ENCODE measurements at places on chromosomes 1 and 21.

DNA sequence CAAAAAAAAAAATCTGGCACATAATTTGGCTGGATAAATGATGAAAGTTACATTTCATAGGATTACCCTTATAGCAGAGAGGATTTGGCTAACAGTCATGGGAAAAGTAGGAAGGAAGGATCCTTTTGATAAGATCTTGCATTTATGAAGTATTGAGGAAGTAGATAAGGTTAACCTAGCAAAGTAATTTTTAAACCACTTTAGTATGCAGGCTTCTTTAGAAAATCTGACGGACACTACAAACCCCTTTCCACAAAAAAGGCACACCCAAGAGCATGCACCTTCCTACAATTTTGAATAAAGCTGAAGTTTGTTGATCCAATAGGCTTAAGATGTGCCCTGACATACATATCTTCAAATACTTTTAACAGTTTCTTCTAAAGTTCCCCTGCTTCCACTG, 275.2 kb downstream of the GRIK1 start:
- DNase-seq = no peak

DNA sequence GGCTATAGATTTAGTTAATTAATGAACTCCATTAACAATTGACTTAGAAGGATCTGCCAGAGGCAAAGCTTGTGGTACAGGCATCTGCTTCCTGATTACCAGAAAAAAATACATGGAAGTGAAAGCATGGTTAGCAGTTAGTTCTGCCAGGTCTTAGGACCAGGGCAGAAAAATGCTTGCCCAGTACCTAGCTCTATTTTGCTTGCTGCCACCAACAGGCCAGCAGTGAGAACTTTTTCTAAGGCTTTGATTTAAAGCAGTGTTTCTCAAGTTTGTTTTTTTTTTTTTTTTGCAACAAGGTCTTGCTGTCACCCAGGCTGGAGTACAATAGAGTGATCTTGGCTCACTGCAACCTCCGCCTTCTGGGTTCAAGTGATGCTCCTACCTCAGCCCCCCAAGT, 16.4 kb upstream of the MTF1 start:
- no peak for DNase-seq

- no peak for DNase-seq
Measured at GRCh38 chr1:231690059-231690458, 63.5 kb downstream of the DISC1 start.

DNA sequence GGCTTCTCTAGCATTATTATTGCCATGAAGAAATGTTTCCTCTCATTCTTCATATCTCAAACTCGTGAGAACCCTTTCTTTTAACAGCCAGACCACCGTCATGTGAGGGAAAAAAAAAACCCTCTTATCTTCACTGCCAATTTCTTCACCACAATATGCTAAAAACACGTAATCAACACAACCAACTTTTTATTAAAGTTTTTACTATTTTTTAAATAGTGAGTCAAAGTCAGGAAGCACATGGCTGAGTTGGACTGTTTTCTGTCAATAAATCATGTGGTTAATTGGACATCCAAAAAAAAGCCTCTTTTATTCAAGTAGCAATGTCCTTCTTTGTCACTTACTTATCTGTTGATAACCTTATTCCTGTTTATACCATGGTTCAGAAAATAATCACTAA, 55.9 kb upstream of the SAMD13 start:
- DNase-seq = no peak

GRCh38 chr21:43676391-43676790, 17.0 kb downstream of the RRP1B start:
- DNase-seq = no peak

DNA sequence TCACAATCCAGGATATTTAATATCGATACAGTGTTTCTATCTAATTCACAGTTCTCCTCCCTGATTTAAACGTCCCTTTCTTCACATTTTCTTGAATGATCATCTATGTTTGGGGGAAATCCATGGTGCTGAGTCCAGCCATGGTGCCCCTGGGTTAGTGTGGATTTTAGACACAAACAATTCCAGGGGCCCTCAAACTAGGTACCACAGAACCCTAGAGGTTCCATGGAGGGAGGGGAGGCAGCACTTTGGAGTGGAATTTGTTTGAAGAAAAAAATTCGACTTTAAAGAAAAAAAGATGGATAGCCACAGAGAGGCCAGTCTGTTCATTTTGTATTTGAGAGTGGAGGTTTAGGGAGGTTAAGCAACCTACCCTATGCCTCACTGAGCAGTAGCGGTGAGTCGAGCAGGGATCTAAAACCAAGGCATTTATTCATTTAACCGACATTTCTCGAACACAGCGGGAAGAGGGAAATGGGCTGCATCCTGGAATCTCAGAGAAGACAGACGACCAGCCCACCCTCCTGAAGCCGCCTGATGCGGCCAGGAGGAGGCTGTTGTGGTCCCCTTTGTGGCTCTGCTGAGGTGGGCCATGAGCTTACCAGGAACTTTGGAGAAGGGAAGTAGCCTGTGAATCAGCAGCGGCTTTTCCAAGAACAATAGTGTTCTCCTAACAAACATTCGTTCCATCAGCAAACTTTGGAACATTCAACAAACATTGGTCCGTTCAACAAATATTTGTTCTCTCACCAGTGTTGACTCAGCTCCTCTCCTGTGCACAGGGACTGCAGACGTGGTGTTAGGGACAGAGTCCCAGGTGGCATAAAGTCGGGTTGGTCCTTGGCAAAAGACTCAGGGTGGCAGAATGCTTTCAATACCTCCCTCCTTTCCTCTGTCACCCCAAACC, 103.5 kb upstream of the ZBTB40 start:
- no peak for DNase-seq

DNA sequence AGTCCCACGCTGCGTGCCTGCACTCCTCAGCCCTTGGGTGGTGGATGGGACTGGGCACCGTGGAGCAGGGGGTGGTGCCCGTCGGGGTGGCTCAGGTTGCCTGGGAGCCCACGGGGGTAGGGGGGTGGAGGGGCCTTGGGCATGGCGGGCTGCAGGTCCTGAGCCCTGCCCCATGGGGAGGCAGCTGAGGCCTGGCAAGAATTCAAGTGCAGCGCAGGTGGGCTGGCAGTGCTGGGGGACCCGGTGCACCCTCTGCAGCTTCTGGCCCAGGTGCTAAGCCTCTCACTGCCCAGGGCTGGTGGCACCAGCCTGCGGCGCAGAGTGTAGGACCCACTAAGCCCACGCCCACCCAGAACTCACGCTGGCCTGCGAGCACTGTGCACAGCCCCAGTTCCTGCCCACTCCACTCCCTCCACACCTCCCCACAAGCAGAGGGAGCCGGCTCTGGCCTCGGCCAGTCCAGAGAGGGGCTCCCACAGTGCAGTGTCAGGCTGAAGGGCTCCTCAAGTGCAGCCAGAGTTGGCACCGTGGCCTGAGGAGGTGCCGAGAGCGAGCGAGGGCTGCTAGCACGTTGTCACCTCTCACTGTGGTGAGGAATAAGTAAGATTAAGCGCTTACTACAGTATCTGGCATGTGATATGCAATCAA, 12.8 kb downstream of the TNNI3K start:
- no peak for DNase-seq

- DNase-seq = peak; percentile 55
Measured at GRCh38 chr21:20720623-20721022, 277.6 kb upstream of the NCAM2 start.

DNA sequence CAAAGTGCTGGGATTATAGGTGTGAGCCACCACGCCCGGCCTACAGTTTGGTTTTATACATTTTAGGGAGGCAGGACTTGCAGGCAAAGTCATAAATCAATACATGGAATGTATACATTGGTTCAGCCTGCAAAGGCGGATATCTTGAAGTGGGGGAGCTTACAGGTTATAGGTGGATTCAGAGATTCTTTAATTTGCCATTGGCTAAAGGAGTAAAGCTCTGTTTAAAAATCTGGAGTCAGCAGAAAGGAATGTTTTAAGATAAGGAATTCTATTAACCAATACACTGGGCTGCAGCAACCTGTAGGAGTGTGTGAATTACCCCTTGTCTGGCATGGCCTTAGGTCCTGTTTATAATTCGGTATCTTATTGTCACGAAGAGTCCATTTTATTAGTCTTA, 57.6 kb downstream of the OPTC start:
- DNase-seq = no peak

DNA sequence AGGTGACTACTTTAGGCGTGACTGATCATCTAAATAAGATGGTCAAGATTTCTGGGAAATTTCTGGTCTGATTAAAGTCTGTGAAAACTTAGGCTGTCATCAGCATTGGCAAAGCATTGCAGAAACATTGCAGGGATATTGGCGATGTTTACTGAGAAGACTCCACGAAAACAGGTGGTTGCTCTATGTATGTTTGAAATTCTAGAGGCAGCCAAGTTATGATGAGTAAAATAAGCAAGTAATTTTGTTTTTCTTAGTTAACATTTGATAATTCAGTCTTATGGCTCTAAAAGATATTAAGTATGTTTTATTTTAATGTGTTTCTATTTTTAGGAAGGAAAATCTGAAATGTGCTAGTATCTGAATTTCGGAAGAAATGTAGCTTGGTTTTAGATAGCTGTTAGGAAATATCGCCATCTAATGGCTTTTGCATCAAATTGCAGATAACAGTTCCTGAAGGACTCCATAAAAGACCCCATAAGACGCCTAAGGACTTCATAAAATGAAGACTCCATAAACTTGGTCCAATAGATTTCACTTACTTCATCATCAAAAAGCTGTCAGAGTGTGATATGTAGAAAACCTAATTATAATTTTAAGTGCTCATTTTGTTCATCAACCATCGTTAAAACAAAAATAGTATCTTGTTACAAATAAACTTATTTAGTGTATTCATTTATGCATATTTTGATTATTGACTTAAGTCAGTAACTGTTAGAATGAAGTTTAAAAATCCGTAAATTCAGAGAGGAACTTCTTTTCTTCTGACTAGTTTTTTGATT, 344.6 kb downstream of the RYR2 start:
- peak; percentile 9 for DNase-seq

DNA sequence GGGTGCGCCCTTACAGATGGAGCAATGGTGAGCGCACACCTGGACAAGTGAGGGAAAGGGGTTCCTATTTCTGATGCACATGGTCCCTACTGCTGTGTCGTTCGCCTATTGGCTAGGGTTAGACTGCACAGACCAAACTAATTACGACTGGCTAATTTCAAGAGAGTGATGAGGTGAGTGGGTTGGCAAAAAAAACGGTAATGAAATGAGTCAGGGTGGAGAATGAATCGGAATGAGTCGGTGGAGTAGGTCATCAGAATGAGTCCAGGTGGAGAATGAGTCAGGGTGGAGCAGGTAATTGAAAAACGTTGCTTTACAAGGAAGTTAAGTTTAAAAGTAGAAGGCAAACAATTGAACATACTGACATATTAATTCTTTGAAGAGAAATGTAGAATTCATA, 79.8 kb downstream of the WDR4 start:
- no peak for DNase-seq

- DNase-seq = no peak
Measured at GRCh38 chr1:226082959-226083301, 20.4 kb downstream of the H3-3A start.

- DNase-seq = no peak
Measured at GRCh38 chr1:159751031-159751430, 29.7 kb upstream of the DUSP23 start.

GRCh38 chr1:206427291-206427690, 43.0 kb upstream of the IKBKE start:
- no peak for DNase-seq

GRCh38 chr1:115705963-115706362, 62.6 kb downstream of the CASQ2 start:
- no peak for DNase-seq

DNA sequence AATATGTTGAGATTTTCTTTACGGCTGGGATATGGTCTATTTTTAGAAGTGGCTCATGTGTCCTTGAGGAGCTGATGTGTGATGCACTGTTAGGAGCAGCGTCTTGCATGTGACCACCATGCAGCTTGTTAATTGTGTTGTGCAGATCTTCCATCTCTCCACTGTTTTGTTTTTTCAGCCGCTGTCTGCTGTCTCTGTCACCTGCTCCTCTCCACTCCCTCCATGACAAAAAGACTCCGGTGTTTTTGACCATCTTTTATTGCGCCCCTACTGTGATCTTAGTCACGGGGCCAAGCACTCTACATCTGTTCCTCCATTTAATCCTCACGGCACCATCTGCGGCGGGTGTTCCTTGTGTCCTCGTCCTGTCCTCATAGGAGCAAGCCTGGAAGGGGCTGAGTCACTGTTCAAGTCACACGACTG, 51.8 kb downstream of the ADARB1 start:
- no peak for DNase-seq

GRCh38 chr1:220473440-220473839, 54.5 kb upstream of the MARK1 start:
- DNase-seq = no peak

GRCh38 chr1:230900984-230901383, 32.7 kb upstream of the C1orf198 start:
- DNase-seq = no peak

- no peak for DNase-seq
Measured at GRCh38 chr1:7526867-7527732, 244.0 kb upstream of the VAMP3 start.

- no peak for DNase-seq
Measured at GRCh38 chr1:50700621-50701020, 259.4 kb downstream of the FAF1 start.

DNA sequence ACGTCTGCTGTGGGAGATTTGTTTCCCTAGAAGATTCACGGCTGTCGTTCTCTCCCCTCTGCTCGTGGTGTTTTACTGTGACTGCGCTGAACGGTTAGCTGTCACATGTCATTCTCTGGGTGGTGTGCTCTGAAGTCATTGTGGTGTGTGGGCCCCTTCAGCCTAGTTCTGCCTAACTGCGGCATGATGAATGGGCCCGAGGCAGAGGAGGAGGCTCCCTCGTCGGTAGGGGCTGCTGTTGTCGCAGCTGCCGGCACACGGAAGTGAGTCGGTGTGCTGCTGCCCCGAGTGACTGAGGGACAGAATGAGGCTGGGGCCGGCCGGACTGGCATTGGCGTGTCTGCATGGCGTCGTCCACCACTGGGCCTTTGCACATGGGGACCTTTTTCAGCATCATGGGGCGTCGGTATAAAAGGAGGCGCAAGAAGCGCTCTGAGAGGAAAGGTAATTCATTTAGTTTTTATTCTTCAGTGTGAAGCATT, 77.9 kb downstream of the ADARB1 start:
- DNase-seq = no peak

DNA sequence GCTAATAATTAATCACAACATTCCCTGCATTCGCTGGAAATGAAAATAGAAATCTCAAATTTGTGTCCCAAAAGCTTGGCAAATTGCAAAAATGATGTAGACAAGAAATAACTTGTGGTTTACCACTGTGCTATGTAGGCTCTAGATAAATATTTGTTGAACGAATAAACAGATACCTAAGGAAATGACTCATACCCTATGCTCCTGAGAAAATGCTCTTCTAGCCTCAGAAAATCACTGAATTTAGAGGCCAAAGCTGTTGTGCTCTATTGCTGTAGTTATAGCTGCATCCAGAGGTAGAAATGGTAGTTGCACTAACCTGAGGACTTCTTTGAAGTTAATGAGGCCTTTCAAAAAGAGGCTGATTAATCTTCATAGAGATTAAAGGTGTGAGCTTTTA, 142.0 kb upstream of the ZNHIT6 start:
- DNase-seq = peak; percentile 91

GRCh38 chr1:156608036-156608674, 6.9 kb upstream of the GPATCH4 start:
- DNase-seq = peak; percentile 49

Data from astrocyte of the cerebellum (primary cell).